GM10248 (cell line): ENCODE measurements at places on chromosomes 12 and 14.

- DNase-seq = peak; percentile 84
Measured at GRCh38 chr14:24339284-24340151, at the start of gene RIPK3. Gene RIPK3 (minus strand): TSS chr14:24339991. CDS start chr14:24339826, 165 bp downstream.

- DNase-seq = peak; percentile 62
Measured at GRCh38 chr14:100072783-100073346, 7.6 kb downstream of the EVL start.

- no peak for DNase-seq
Measured at GRCh38 chr12:65643171-65643570, 181.1 kb upstream of the HMGA2 start.

- no peak for DNase-seq
Measured at GRCh38 chr14:69901113-69901951, 22.1 kb downstream of the SMOC1 start.

DNA sequence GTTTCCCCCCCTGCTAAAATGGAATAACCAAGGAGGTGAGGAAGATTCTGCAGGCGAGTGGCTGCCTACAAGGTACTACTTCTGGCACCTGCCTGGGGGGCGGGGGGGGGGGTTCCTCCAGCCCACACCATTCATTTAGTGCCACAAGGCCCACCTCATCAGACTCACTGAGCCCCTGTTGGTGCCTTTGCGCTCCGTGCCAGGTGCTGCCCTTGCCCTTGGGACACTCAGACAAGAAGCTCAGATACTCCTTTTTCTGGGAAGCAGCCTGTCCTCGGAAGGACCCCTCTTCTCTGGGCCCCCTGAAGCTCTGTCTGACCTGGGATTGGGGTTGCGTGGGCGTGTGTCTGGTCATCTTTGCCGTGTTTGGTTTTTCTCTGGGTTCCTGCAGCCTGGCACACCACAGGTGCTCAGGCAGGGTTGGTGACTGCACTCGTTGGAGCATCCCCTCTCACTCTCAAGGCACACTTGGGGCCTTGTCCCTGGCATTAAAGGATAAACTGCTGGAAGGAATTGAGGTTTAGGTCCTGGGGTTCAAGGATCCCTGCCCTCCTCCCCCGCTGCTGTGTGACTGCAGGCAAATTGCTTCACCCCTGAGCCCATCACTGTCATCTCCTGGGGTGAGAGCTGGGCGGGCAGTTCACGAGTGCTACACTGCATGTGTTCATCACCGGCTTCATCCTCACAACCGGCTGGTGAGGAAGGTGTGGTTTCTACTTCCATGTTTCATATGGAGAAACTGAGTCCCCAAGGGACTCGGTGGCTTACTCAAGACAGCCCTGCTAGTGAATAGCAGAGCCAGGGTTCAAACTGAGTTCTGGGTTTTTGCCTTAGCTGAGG is 16.9 kb downstream of the FAM222A start:
- no peak for DNase-seq

- DNase-seq = no peak
Measured at GRCh38 chr12:55839345-55840140, 3.2 kb downstream of the MMP19 start.

DNA sequence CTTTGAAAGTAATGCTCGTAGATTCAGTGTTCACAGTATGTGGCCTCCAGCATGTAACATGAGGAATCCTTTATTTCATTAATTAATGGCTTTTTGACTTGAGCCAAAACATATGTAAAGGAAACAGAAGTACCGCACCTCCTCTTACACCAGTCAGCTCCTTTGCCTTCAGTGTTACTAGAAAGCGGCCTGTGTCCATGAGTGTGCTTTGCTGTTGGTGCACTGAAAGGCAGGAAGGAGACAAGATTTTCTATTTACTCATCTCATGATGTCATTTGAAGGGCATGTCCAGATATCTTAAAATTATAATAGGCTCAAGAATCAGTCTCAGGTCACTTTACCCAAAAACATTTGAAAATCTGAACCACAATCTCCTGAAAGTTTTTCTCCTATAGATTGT is 9.9 kb upstream of the CCT2 start:
- no peak for DNase-seq

- peak; percentile 74 for DNase-seq
Measured at GRCh38 chr12:38904537-38905479, 583 bp downstream of the CPNE8 start.

DNA sequence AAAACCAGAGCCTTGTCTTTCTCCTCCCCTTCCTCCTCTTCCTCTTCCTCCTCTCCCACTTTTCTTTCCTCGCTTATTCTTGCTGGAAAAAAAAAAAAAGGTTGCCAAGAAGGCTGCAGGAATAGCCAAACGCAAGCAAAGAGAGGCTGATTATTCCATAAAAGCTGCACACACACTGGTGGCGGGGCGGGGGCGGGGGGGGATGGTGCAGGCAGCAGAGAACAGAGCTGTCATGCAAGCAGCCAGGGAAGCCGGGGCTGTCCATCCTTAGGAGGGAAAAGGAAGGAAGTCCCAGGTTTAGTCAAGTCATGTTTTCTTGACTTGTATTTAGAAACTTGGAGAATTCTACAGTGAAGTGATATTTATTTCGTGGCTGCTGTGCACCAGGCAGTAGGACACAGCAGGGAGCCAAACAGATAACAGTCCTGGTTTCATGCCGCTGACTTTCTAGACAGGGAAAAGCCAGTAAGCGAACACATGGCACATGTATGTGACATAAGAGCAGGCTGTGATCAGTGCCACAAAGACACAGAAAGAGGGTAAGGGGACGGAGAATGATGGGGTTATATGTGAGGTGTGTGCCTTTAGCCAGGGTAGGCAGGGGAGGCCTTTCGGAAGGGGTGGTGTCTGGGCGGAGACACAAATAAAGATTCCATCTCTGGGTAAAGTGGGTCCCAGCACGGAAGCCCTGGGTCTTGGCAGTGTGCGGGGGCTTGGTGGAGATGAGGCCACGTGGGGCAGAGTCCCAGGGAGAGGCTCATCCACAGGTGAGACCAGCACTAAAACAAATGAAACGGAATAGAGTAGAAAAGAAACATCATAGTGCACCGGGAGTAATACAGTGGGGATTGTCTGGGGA is 56.6 kb upstream of the SCN8A start:
- DNase-seq = no peak

- peak; percentile 79 for DNase-seq
Measured at GRCh38 chr12:89756585-89757398, 48.2 kb upstream of the ATP2B1 start.

GRCh38 chr12:114562654-114563053 is 121.3 kb downstream of the TBX3 start:
- DNase-seq = no peak

DNA sequence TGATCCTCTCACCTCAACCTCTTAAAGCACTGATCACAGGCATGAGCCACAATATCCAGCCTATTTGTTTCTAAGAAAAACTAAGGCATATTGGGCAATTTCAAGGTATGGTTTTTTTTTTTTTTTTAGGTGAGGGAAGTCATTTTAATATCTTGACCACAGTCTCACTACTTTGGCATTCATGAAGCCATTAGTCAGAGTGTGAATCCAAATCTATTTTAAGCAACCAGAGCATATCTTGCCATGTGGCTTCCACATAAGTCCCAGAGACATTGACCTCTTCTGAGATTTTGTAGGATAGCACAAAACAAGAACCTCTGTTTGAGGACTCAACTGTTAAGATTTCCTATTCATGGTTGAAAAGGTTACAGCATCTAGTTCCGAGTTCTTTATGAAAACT is 130.3 kb upstream of the RBM19 start:
- no peak for DNase-seq

- DNase-seq = peak; percentile 18
Measured at GRCh38 chr12:45670346-45671065, 59.0 kb upstream of the ARID2 start.

DNA sequence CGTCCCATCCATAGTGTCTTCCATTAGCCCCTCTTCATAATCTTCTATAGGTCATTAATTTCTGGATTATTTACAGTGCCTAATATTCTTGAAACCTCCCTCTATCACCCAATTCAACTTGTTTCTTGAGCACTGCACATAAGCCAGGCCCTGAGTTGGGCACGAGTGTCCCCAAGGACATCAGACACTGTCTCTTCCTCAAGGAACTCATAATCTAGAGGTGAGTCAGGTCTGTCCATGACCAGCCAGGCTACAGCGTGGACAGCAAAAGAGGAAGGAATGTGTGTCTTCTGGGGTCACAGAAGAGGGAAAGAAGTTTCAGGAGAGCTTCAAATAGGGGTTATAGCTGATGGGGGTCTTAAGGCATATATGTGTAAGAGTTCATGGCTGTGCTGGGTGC is 12.5 kb downstream of the SPTB start:
- DNase-seq = no peak

- DNase-seq = no peak
Measured at GRCh38 chr14:76779221-76780057, 18.2 kb downstream of the VASH1 start.

GRCh38 chr14:92759300-92759678 is 10.9 kb upstream of the LGMN start:
- DNase-seq = no peak

DNA sequence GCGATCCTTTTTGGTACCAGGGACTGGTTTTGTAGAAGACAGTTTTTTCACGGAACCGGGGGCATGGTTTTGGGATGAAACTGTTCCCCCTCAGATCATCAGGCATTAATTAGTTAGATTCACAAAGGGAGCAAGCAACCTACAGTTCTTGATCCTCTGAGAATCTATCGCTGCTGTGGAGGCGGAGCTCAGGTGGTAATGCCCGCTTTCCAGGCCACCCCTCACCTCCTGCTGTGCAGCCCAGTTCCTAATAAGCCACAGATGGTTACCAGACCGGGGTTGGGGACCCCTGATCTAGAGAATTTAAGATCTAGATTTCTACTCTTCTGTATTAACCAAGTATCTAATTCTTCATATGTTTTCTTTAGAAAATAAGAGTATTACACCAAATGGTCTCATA is 4.8 kb downstream of the ARHGAP5 start:
- DNase-seq = no peak

GRCh38 chr12:110532644-110533043 is 30.5 kb downstream of the RAD9B start:
- no peak for DNase-seq

DNA sequence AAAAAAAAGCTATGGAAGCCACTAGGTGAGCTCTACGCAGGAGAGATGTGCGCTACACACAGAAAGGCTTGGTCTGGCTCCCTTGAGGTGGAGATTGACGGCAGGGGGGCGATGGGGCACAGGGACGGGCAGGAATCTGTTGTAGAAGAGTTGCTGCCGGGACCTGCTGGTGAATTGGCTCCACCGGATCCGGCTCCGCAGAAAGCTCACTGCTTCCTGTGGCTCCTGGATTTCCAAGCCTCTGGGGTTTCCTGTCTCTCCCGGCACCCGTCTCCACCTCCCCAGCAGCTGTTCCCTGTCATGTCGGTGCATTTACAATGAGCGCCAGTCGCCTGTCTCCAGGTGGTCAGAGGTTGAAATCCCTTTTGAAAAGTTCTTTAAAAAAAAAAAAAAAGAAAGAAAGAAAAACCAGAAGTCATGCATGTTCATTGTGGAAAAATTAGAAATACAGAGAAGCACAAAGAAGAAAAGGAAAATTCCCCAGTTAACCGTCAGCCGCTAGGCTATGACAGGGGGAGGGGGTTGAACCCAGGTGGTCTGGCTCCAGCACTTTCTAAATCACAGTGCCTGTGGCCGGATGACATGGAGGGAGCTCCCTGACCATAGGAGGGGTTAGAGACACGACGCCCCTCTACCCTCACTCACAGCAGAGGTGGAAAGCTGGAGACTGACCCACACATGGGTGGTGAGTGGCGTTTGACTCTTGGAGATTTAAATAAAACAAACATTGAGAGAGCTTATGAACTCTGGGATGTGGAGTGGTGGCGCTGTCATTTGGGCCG is 20.8 kb downstream of the FAM222A start:
- DNase-seq = no peak

- DNase-seq = no peak
Measured at GRCh38 chr12:40145896-40146295, 40.0 kb upstream of the SLC2A13 start.

DNA sequence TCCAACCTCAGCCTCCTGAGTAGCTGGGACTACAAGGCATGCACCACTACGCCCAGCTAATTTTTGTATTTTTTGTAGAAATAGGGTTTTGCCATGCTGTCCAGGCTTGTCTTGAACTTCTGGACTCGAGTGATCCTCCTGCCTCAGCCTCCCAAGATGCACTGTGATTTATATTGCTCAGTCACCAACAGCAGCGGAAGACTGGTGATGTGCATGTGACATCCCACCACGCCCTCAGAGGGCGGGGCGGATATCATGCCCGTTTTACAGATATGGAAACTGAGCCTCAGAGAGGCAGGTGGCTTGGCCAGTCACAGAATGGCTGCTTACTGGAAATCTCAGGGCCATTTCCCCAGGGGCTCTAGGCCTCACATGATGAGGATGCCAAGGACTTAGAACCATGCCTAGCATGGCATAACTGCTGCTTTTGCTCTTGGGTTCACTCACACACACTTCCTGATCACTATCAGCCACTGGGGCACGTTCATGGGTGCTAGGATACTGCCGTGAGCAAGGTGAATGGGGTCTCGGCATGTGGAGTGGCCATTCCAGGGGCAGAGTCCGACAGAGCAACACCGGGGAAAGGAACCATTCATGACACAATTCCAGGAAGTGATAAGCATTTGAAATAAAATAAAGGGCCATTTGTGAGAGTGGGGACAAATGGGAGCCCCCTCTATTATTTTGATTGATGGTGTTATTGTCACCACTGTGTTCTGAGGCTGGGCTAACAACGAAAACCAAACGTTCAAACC is 31.9 kb downstream of the RBM19 start:
- no peak for DNase-seq
